ENCODE measurements at places on chromosomes 12 and 14.

DNA sequence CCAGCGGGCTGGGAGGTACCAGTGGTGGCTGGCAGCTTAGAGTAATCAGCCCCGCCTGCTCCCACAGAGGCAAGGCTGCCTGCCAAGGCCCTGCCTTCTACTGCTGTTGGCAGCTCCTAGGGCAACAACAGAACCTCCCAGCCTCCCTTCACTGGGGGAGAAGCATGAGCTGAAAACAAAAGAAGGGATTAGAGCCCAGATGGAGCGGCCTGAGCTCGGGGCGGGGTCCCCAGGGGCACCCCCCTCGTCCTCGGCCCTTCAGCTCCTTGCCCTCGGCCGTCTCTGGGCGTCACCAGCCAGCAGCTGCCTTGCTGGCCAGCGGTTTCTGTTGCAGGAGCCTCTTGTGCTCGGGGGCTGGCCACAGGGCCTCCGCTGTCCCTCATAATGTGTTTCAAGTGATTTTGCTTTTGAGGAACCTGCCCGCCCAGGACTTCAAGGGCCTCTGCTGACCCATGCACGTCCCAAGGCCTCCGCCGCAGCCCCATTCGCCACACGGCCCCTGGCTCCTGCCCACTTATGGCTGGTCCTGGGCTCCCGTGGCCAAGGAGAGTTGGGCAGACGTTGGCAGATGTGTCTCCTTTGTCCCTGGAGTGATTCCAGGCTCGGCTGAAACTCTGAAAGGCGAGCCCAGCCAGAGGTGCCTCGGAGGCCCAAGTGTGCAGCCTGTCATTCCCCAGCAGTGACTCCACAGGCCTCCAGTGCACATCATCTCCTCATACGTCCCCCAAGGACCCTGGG lies 49.7 kb downstream of the PSMA6 start:
- no peak for DNase-seq

- no peak for DNase-seq
These were observed 21.9 kb downstream of the GABARAPL1 start for GRCh38 chr12:10234562-10234961.

- DNase-seq: no peak
These were observed 113.6 kb downstream of the PEBP1 start for GRCh38 chr12:118249547-118249946.

GRCh38 chr14:55160989-55161388 lies 30.4 kb downstream of the DLGAP5 start:
- DNase-seq: peak; percentile 4

DNA sequence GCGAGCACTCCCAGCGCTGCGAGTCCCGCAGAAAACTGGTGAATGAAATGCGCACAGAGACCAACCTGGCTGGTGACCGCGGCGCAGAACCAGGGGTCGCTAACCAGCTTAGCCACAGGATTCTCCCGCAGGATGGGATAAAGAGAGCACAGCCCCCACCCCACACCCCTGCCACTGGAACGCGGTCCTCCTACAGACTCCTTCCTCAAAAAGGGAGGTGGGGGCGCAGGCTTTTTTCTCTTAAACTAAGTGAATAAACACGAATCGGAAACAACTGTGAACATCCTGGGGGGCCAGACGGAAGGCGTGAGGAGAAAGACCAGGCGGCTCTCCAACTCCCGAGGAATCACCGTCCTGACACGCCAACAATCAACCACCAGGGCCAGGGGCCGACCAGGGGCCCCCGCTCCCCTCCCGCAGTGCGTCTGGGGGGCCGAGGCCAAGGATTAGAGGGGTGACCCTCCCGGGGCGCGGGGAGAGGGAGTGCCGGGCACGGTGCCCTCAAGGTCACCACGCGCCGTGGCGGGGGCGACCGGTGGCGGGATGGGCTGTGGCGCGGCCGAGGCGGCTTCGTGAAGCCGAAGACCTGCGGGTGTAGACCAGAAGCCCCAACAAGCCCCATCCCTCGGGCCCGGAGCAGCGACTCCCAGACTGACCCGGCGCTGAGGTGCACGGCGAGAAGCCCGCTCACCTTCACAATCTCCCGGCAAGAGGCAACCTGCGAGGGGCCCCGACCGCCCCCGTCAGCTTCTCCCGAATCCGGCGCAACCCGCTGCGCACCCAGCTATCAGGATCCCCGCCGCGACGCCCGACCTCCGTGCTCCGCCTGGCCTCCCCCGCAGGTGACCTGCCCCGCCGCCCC lies 704 bp downstream of the ATP2B1 start:
- DNase-seq: peak; percentile 26

GRCh38 chr12:52251367-52252051 lies 18.5 kb downstream of the KRT7 start:
- DNase-seq: no peak

- DNase-seq: no peak
These were observed 58.3 kb upstream of the HECTD1 start for GRCh38 chr14:31265701-31266398.

DNA sequence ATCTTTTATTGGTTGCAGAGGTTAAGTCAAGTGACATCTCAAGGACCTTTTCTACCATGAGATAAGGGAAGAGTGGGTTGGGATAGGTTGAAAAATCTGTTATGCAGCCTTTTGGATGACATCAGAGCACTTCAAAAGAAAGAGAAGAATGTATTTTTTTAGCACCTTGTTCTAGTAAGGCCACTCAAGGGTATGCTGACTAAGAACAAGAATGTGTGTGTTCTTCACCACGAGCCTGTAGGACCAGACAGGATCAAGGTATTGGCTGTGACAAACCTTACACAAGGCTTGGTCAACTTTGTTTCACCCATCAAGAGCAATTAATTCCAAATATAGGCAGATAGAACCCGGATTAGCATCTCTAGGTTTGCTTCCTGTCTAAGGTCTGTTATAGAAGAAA lies 142.5 kb downstream of the SAMD4A start:
- DNase-seq: no peak

- no peak for DNase-seq
These were observed 440.6 kb upstream of the CCDC196 start for GRCh38 chr14:66045572-66046021.

DNA sequence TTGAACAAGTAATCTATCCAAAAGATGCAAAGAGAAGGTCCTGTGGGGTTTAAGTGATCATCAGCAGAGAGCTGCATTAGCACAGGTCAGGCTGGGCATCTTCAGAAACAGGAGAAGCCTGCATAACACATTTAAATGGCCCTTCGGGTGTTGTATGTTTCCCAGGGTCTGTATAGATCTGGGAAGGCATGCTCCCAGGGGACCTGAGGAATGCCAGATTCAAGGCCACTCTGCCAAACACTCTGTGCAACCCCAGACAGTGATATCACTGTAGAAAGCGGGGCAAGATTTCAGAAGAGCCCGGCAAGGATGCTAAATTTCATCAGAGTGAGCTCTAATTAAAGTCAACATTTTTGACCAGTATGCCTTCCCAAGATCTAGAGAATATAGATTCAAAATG lies 92.9 kb downstream of the ARMH4 start:
- no peak for DNase-seq

DNA sequence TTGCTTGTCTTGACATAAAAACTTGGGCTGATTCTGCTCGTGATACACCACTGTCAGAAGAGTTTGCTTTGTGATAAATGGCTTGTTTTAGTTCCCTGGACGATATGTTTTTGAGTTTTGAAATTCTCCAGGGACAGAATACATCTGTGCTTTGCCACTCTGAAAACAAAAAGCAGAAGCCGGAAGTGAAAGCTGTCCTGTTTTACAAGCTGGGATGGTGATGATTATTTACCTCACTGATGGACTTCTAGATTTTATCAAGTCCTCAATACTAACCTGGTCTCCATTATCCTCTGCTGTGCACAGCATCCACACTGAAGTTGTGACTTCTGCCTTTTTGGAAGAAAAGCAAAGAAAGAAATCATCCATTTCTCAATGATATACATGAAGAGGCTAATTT lies 251.6 kb downstream of the TRHDE start:
- no peak for DNase-seq

GRCh38 chr12:106229036-106229591 lies 18.7 kb downstream of the CKAP4 start:
- DNase-seq: no peak

- no peak for DNase-seq
These were observed 9.8 kb downstream of the RBP5 start for GRCh38 chr12:7118881-7119280.

DNA sequence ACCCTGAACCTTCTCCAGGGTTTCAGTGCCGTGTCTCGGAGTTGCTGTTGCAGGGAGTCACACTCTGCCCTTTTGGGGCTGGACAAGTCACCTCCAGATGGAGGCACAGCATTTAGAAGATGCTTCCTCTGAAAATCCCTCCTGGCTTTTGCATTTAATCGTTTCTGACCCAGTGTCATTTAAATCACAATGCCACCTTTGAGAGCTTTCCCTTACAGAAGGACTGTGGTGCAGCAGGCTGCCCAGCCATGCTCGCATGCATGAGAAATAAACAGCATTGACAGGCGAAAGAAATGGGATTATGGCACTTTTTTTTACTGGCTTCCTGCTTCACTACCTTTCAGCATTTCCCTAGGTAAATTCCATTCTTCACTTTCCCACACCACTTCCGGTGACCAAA lies 113.4 kb upstream of the DYRK2 start:
- DNase-seq: no peak

DNA sequence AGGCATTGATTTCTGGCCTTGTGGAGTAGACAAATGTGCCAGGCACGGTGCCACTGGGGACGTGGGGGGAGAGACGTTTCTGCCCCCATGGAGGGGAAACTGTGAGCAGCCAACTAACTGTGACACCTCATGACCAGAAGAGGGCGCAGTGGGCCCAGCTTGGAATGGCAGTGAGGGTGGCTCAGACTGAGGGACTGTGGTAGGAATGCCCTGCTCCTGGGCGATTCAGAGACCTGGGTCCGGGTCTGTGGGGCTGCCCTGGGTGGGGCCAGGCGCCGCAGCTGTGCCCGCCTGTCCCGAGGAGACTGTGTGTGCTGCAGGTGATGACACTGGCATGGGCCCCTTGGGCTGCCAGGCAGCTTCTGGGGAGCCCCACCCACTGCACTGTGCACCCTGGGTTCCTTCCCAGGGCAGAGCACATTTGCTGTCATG lies 60.6 kb downstream of the SLC25A47 start:
- peak; percentile 39 for DNase-seq

GRCh38 chr14:99597911-99598600 lies 6.0 kb downstream of the CCDC85C start:
- no peak for DNase-seq

DNA sequence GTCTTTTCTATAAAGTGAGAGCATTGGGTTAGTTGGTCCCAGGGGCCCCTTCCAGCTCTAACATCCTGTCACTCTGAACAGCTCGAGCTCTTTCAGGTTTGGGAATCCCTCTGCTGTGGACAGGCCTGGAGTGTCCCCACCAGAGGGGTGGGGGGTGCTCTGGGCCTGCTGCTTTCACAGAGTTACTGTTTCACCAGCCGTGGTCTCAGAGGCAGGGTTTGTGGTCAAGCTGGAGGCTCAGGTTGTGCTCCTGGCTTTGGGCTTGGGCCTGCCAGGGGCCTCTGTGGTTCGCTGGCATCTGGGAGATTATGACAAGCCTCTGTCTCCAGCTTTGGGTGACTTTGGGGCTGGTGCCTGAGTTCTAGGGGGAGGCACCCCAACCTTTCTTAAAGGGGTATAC lies 59.6 kb downstream of the FBXL14 start:
- no peak for DNase-seq

DNA sequence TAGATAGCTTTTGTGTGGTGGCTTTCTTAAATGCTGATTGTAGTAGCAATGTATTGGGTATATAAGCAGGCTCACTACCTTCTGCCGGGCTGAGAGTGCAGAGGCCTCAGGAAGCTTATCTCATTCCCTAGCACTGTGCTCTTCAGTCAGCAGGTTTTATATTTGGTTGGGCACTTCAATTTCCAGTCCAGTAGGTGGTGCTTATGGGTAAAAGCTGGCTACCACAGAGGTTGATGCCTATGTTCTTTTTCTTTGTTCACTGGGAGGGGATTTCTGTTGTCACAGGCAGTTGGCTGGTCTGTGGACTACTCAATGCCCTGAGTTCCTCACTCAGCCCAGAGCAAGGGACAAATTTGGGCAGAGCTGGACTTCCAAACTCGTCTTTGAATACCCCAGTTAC lies 43.0 kb upstream of the GLIPR1 start:
- no peak for DNase-seq

DNA sequence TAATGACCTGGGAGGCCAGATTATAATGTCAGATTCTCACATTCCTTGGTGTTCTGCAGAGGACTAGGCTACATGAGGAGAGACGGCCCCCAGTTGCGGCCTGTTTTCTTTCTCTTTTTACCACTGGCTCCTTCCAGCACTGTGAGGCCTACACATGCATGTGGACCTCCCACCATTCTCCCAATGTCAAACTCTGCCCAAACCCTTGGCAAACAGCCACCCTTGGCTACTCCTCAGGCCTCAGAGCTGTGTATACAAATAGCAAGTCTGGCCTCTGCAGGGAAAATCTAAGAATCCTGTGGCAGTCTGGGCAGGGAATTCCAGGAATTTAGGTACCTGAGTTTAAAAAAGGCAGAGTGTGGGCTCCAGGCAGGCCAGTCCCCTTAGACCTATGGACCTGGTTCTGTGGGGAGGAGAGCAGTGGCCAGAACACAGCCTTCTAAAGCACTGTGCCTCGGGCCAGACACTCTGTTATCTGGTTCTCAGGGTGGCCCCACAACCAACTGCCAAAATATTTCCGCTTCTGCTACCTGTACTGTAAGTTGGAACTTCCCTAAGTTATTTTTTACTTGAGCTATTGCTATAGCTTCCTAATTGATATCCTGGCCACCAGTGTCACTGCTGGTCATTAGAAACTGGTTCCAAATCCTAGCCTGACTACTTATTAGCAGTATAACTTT lies 19.9 kb upstream of the NEDD1 start:
- DNase-seq: no peak

GRCh38 chr12:96015672-96016071 lies 19.5 kb upstream of the HAL start:
- no peak for DNase-seq

Data from NCI-H748 treated with DMSO at 0.1 percent for 48 hours (cell line).